IgD-negative memory B cell (primary cell): ENCODE measurements at places on chromosomes 11 and 22. TPM values are rescaled to one million over a fixed set of nuclear protein-coding genes. Genes with fewer than 3 reads are reported as not detected.

Gene PATE4
- not detected for polyA plus RNA-seq

Gene TREH
- not detected for polyA plus RNA-seq

Gene CHRDL2
- not detected for polyA plus RNA-seq

Gene MCM5
- 78.2 TPM for polyA plus RNA-seq

Gene IGLL1
- not detected for polyA plus RNA-seq

Gene FAM227A
- polyA plus RNA-seq: not detected

Gene ZNF70
- 0.20 TPM for polyA plus RNA-seq

Gene OR51T1
- not detected for polyA plus RNA-seq

Gene OVCH2
- polyA plus RNA-seq: not detected

Gene SMIM38
- not detected for polyA plus RNA-seq

Gene HEPN1
- not detected for polyA plus RNA-seq

Gene WT1
- polyA plus RNA-seq: not detected

Gene CD6
- 8.6 TPM for polyA plus RNA-seq

Gene C2CD2L
- 5.6 TPM for polyA plus RNA-seq

Gene GLYATL2
- not detected for polyA plus RNA-seq

Gene CD3G
- polyA plus RNA-seq: 12.9 TPM

Gene C22orf31
- polyA plus RNA-seq: not detected

Gene SNX15
- polyA plus RNA-seq: 24.4 TPM

Gene ALG12
- 13.4 TPM for polyA plus RNA-seq

Gene ASCL2
- 5.0 TPM for polyA plus RNA-seq

Gene HEPHL1
- 0.04 TPM for polyA plus RNA-seq

Gene C22orf15
- polyA plus RNA-seq: not detected

Gene DBX1
- polyA plus RNA-seq: not detected

Gene SLC36A4
- 25.5 TPM for polyA plus RNA-seq

Gene OR8D4
- polyA plus RNA-seq: not detected

Gene SCUBE1
- polyA plus RNA-seq: not detected

Gene MYBPC3
- polyA plus RNA-seq: not detected
